ENCODE measurements at places on chromosomes 6 and 20.

DNA sequence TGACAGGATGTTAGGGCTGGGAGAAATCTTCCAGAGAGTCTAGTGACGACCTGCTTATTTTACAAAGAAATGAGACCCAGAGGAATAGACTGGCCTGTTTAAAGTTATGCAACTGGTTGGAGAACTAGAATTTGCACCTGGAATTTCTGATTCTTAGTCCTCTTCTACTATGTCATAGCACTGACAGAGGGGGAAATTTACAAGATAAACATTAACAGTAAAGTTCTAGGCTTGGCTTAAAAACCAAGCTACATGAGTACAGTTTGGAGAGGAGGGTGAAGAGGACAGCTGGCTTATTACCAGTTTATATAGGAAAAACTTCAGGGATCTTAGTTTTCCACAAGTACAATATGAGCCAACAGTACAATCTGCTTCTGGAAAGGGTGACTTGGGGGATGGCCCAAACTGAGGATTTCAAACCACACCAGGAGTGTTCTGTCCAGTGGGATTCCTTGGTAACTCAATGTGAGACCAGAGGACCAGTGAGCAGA is 269.6 kb downstream of the CD109 start:
- DNase-seq: no peak

DNA sequence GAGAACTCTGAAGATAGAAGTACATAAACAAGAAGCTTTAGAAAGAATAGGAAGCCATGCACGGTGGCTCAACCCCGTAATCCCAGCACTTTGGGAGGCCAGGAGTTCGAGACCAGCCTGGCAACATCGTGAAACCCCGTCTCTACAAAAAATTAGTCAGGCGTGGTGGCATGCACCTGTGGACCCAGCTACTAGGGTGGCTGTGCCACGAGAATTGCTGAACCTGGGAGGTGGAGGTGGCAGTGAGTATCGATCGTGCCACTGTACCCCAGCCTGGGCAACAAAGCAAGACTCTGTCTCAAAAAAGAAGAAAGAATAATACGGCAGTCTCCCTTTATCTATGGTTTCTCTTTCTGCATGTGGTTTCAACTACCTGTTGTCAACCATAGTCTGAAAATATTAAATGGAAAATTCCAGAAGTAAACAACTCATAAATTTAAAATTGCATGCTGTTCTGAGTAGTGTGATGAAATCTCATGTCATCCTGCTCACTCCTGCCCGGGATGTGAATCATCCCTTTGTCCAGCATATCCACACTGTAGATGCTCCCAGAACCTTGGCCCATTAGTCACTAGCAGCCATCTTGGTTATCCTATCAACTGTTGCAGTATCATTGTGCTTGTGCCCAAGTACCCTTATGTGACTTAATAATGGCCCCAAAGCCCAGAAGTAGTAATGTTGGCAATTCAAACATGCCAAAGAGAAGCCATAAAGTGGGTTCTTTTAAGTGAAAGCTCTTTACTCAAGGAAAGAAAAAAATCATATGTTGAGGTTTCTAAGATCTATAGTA is 22.1 kb downstream of the DEK start:
- no peak for DNase-seq

DNA sequence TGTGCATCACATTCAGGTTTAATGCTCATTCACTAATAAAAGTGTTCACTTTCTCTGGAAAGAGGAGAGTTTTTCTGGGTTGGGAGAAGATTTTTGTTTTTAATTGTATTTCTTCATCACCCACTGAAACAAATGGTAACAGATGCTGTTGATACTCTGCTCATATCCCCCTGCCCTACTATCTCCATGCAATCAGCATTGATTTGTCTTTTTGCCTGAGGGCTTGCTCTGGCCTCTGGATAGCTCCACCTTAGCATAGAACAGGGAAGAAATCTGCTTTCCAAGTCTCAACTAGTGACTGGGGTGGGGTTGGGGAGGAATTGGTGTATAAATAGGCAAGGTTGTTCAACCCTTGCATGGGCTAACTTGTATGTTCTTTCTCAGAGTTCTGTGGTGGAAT is 296.4 kb downstream of the KHDRBS2 start:
- no peak for DNase-seq

- DNase-seq: no peak
Measured at GRCh38 chr6:112760831-112761230, 413.7 kb downstream of the RFPL4B start.

DNA sequence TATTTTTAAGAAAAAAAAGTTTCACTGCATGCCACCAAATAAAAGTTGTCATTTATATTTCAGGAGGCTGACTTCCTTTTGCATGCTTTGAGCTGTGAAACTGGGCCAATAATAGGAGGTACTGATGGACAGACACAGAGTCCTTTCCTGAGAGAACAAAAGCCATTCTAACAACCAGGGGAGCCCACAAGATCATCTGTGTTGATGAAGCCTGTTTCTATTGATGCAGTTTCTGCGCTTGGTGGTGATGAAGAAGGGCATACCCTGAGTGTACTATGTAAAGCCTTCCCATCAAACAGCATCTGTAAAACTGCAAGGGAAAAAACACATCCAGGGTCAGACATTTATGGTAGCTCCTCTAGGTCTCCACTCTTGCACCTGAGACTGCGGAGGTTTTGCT is 34.8 kb downstream of the ABHD12 start:
- DNase-seq: no peak

DNA sequence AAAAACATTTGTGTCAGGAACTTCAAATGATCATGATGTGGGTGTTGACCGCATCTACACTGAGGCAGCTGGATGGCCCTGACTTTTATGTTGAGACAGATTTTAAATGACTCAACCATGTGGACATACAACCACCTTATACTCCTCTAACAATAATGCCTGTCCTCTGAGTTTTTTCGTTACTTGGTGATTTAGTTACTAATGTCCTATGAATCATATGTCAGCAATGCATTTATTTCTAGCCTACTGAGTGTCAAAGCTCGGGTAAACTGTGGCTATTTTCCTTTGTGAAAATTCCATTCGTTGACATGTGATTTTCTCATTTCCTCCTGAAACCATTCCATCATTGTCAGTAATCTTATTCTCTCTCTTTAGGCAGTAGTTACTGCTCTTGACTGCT is 38.9 kb upstream of the NKX2-4 start:
- no peak for DNase-seq

- no peak for DNase-seq
Measured at GRCh38 chr20:60009826-60010616, 51.8 kb downstream of the CDH26 start.

- no peak for DNase-seq
Measured at GRCh38 chr6:11393713-11394627, 143.6 kb upstream of the TMEM170B start.

- no peak for DNase-seq
Measured at GRCh38 chr6:158743033-158743651, 76.0 kb downstream of the EZR start.

DNA sequence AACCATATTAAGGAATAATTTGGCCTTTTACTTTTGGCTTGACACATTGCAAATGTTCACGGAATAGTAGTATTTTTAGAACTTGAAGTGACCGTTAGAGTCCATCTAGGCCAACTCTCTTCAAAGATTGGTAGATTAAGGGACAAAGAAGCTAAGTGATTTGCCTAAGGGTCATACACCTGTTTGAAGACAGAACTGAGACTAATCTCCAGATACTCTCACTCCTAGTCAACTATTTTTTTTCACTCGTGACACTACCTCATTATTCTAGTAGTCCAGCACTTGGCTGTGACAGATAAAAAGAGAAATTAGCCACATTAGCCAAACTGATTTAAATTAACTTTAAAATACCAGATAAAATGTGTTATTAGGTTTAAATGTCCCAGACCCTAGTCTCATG is 10.6 kb downstream of the ACSS2 start:
- no peak for DNase-seq

- no peak for DNase-seq
Measured at GRCh38 chr20:34179637-34180360, 61.4 kb upstream of the ASIP start.

DNA sequence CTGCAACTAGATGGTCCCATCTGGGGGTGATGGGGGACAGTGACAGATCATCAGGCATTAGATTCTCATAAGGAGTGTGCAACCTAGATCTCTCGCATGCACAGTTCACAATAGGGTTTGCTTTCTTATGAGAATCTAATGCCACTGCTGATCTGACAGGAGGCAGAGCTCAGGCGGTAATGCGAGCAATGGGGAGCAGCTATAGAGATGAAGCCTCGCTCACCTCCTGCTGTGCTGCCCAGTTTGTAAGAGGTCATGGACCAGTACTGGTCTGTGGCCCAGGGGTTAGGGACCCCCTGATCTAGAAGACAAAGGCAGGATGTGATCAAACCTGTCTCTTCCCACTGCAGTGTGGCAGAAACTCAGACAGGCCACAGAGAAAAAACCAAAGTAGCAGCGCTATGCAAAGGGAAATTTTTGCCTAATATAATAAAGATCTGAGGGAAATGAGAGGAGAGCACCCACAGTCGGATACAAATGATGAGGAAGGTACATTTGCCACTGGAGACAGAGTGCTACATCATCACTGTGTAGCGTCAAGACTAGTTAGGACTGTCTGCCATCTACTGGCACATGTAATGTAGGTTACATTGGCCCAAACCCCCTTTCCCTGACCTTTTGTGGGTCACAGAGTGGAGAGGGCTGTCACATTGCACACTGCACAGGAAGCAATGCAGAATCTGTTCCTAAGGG is 4.1 kb upstream of the LY86 start:
- DNase-seq: no peak

DNA sequence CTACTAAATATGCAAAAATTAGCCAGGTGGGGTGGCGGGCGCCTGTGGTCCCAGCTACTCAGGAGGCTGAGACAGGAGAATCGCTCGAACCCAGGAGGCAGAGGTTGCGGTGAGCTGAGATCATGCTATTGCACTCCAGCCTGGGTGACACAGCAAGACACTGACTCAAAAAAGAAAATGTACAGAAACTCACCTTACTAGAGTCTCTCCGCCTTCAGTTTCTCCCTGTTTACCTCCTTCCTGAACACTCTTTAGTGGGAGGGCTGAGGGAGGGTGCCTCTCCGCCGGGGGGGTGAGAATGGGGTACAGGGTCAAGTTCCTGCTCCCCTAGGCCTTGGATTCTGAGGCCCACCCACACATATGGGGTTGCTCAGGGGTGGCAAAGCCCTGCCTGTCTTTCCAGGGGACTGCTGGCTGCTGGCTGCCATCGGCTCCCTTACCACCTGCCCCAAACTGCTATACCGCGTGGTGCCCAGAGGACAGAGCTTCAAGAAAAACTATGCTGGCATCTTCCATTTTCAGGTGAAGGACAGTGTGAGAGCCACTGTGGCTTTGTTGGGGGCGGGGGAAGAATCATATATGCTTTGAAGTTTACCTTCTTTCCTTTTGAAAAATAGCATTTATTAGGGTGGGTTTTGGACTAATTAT is 13.4 kb downstream of the CAPN11 start:
- no peak for DNase-seq

- DNase-seq: no peak
Measured at GRCh38 chr6:46795816-46796215, 2.6 kb downstream of the MEP1A start.

- DNase-seq: peak; percentile 65
Measured at GRCh38 chr6:32700391-32701040, 34.1 kb upstream of the HLA-DQB1 start.

DNA sequence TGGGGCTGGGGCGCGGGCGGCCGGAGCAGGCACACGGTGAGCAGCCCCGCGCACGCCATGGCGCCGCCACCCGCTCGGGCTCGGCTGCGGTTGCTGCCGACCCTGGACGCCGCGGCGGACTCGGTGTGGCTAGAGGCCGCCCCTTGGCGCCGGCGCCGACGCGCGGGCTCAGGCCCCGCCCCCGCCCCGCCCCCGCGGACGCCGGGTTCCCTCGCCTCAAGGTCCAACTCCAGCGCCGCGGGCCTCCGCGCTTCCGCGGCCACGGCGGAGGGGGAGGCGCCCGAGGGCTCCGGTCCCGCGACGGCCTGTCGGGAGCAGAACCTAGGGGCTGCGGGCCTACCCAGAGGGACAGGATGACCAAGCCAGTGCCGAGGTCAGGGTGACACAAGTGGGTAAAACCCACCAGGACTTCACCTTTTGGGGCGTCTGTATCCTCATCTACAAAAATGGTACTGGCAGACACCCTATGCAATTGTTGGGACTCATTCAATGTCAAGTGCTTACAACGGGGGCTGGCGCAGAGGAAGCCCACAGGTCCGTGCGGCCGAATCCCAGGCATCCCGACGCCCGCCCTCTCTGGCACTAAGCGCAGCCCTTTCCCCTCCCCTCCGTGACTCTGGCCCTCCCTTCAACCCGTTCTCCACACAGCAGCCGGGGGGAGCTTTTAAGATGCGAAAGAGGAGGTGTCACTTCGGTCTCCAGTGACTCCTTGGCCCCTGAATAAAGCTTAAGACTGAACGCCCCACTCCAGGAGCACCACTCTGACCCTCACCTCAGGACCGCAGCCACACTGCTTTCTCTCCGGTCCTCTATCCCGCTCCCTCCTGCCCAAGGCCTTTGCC is at the start of gene NECAB3:
NECAB3 (minus strand) TSS at position 135 of the 842 bp plus-strand sequence; CDS start at position 59, 76 bp downstream.
- DNase-seq: no peak

- no peak for DNase-seq
Measured at GRCh38 chr6:167826896-167827582, at the start of gene AFDN. AFDN (plus strand) TSS chr6:167826911; CDS start chr6:167827133, 222 bp downstream.

- DNase-seq: no peak
Measured at GRCh38 chr6:157557559-157557958, 176.6 kb downstream of the ZDHHC14 start.
